NCI-H1105 (cell line): ENCODE measurements at places on chromosomes 6 and 20.

GRCh38 chr6:52304983-52305390, 20.4 kb upstream of the MCM3 start:
- DNase-seq, result no peak

GRCh38 chr20:18712882-18713281, 100.7 kb upstream of the SCP2D1 start:
- no peak for DNase-seq

GRCh38 chr6:21263531-21264287, 329.8 kb upstream of the SOX4 start:
- DNase-seq, result peak; percentile 69

- DNase-seq, result peak; percentile 81
Measured at GRCh38 chr6:30742316-30743098, at the start of gene FLOT1. TSS of gene FLOT1 (minus strand) at chr6:30742687. CDS start at chr6:30742189, 498 bp downstream.

DNA sequence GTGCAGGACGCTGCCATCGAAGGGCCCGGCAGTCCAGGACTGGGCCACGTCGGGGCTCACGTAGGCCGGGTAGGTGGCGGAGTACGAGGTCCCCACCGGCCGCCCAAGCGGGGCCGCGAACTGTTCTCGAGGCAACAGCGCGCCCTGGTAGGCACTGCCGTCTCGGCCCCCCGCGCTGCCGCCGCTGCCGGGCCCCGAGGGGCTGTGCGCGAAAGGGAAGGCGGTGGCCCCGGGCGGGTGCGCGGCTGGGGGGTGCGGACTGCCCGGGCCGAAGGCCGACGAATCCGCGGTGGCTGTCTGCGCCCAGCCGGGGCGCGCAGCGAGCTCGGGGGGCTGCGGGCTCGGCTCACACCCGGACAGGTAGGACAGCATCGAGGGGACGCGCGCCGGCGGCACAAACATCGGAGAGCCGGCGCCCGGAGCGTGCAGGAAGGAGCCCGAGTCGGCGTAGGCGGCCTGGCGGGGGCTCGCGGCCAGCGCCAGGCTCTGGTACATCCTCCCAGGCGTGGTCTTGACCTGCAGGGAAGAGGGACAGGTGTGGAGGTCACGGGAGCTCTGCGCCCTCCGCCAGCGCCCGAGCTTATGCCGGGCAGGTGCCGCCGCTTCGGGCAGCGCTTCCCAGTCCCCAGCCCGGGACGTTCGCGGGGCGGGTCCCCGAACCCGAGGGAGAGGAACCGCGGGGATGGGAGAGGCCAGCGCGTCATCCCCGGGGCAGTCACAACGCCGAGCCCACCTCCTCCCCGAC, 596 bp downstream of the GATA5 start:
- DNase-seq, result no peak

DNA sequence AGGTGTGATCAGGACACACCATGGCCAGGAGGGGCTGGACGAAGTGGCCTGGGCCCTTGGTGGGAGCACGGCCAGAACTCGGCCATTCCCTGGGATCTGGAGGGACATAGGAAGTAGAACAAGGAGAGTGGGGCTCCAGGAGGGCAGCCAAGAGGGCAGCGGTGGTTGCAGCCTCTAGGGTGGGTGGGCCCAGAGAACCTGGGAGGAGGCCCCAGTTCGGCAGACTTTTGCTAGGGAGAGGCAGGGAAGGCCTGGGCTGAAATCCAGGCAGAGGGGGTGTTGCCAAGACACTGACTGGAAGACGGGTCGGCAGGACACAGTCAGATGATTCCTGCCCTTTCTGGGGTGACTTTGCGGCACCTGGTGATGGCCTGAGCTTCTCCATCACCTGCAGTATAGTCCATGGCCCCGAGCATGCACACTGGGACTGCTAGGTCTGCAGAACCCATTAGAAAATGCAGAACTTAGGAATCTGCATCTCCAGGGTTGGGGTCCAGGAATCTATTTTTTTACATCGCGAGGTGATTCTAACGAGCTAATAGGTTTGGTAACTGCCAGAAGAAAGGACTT, 224.8 kb downstream of the SYNDIG1 start:
- DNase-seq, result no peak

GRCh38 chr20:59560588-59561227, 43.6 kb upstream of the PHACTR3 start:
- peak; percentile 24 for DNase-seq

DNA sequence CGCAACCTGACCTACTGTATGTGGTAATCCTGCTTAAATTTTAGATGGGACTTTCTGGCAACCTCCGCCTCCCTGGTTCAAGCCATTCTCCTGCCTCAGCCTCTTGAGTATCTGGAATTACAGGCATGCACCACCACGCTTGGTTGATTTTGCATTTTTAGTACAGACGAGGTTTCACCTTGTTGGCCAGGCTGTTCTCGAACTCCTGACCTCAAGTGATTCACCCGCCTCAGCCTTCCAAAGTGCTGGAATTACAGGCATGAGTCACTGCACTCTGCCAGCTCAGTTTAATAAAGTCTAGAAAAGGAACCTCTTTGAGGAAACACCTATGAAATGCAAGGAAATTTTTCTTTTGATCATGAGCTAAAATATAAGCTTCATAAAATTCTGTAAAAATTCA, 9.0 kb upstream of the PLCB4 start:
- DNase-seq, result no peak

GRCh38 chr6:40899684-40900155, 139.3 kb downstream of the UNC5CL start:
- no peak for DNase-seq

DNA sequence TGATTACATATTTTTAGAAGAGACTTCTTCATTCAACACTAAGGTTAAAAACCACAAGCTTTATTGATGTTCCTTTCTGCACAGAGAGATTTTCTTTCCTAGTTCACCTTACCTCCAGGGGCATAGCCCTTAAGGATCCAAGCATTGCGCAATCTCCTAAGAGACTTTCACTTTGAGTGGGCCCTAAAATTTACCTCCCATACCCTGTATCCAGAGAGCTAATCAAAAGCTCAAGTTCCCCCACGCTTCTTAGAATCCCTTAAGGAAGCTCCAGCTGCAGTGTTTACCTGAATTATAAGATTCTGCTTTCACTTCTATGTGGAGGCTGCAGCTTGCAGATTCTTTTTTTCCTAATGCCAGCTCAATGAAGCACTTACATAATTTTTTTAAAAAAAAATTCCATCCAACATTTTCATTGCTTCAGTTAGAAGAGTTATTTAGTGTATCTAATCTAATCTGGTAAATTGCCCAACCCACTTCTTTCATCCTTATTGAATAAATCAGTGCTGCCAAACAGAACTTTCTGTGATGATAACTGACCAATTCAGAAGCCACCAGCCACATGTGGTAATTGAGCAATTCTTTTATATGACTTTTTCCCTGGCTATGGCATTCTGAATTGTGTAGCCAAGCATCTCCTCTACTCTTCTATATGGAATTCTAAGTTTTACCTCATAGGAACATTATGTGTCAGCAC, 24.6 kb upstream of the SPTLC3 start:
- DNase-seq, result no peak

DNA sequence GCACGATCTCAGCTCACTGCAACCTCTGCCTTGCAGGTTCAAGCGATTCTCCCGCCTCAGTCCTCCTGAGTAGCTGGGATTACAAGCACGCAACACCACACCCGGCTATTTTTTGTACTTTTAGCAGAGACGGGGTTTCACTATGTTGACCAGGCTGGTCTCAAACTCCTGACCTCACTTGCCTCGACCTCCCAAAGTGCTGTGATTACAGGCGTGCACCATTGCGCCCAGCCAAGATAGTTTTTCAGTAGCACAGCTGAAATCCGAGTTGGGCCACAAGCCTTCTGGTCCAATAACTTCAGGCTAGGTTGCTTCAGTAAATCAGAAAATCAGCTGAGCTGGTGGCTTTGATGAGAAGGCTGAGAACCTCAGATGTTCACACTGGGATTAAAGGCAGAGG, 65.7 kb downstream of the TRAM2 start:
- no peak for DNase-seq

GRCh38 chr6:125307150-125307838, 5.5 kb upstream of the HDDC2 start:
- no peak for DNase-seq

- no peak for DNase-seq
Measured at GRCh38 chr20:23625236-23625964, 12.4 kb downstream of the CST3 start.

DNA sequence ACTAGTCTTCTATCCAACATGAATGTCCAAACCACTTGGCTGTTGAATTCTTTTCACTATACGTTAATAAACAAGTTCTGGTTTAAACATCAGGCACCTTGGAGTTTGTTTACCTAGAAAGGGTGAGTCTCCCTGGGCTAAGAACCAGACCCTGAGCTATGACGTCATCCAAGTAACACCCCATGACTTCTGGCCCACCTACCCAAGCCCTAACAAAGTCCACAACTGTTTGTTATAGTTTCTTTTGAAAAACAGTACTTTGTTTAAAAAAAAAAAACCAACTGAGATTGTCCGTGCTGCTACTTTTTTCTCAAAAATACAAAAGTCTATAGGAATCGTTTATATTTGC, 146.9 kb upstream of the BEND6 start:
- no peak for DNase-seq

DNA sequence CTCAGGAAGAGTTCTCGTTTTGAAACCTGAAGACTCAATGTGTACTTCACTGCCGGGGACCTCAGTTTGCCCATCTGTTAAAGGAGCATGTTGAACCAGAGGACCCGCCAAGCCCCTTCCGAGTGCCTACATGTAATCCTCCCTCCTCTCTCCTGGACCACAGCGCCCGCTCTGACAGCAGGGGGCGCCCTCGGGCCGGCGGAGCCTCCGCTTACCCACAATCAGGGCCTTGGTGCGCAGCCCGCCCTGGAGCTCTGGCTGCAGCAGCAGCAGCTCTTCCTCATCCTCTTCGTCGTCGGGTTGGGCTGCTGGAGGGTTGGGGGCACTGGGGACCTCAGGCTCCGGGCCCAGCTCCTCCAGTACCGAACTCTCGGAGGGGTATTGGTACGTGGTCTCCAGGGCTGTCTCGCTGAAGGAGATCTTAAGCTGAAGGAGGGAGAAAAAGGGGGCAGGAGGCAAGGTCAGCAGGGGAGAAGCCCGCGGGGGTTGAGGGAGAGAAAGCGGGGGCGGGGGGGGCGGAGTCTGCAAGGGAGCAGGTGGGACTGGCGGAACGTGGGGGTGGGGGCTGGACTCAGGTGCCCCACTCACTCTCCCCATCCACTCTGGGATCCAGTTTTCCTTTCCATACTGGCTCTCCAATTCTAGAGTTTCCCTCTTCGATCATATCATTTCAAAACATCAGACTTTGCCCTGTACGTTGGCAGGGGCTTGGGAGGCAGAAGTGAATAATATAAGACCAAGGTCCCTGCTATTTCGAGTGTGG, 6.3 kb upstream of the DHX16 start:
- DNase-seq, result peak; percentile 47

- DNase-seq, result no peak
Measured at GRCh38 chr20:1846341-1846740, 48.9 kb upstream of the SIRPA start.

- DNase-seq, result no peak
Measured at GRCh38 chr20:5211803-5212714, 85.3 kb downstream of the CDS2 start.

GRCh38 chr20:9903048-9903655, 64.3 kb upstream of the PAK5 start:
- no peak for DNase-seq

DNA sequence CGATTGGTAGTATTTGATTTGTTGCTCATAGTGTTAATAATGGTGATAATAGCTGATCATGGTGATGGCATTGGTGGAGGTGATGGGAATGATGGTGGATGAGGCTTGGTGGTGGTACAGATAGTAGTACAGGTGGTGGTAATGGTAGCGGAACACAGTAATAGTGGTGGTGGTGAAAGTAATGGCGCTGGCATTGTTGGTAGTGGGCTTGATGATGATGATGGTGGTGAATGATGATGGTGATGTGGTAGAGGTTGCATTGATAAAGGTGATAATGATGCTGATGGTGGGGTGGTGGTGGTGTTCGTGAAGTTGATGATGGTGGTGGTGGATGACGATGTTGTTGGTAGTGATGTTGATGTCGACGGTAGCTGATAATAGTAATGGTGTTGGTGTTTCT, 24.6 kb upstream of the CLIC5 start:
- no peak for DNase-seq

- no peak for DNase-seq
Measured at GRCh38 chr20:49894073-49894470, 21.3 kb downstream of the SPATA2 start.

DNA sequence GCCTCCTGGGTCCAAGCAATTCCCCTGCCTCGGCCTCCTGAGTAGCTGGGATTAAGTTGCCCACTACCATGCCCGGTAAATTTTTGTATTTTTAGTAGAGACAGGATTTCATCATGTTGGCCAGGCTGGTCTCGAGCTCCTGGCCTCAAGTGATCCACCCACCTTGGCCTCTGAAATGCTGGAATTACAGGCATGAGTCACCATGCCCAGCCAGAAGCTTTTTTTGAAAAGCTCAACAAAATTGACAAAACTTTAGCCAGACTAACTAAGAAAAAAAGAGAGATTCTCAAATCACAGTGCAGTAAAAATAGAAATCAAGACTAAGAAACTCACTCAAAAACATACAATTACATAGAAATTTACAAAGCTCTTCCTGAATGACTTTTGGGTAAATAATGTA, 420.6 kb downstream of the COL12A1 start:
- no peak for DNase-seq

DNA sequence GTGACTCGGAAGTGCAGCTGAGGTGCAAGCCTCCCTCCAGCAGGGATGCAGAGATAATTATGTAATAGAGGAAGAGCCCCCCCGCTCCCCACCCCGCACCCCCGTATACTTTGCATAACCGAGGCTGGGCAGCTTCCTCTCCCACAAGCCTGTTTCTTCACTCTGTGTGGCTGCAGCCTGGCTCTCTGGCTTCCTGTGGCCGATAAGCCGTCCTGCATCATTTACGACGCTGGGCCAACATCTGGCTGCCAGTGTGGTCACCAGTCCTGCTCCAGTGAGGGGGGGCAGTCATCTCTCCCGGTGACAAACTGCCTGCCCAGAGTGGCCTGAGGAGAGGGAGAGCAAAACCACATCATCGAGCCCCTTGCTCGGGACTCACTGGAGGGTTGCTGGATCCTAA, 59.2 kb downstream of the RBM38 start:
- no peak for DNase-seq

GRCh38 chr6:6749702-6750491, 161.4 kb downstream of the LY86 start:
- DNase-seq, result no peak
